ENCODE measurements at places on chromosomes 4 and X.

DNA sequence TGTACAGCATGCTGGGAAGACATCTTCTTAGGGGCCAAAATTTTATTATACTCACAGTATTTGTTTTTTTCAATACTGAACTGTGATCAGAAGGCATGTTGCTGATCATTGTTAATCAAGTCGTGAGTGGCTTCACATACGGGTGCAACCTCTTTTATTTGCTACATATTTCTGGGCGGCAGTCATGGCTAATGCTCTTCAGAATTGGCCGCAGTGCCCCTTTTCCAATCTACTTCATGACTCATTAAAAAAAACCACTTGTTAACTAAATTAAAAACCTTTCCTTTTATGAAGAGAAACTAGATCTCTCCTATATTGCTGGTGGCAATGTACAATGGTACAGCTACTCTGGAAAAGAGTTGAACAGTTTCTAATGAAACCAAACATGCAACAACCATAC lies 101.5 kb upstream of the C1GALT1C1 start:
- no peak for DNase-seq

GRCh38 chr4:68175562-68176155 lies 46.0 kb upstream of the TMPRSS11F start:
- no peak for DNase-seq

DNA sequence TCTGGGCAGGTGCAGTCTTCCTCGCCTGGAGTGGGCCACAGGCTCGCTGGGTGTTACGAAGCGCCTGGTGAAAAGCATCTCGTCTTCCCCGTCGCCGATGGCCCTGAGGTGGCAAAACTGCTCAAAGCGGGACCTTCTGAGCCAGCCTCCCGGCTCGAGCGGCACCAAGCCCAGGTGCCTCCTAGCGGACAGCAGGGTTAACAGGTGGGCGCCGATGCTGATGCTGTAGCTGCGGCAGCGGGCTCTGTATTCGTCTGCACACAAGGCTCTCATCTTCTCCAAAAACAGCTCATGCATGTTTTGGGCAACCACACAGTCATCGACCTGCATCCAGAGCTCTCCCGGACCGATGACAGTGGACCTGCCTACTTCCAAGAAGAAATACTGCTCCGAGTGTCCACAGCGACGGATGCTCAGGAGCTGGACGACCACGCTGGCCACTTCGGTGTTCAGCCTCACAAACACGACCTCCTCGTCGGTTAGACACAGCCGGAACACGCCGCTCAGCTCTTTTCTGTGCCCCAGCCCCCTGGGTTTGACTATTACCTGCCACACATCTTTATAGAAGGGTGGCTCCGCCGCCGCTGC lies 1.2 kb downstream of the IRS4 start:
- DNase-seq: no peak

DNA sequence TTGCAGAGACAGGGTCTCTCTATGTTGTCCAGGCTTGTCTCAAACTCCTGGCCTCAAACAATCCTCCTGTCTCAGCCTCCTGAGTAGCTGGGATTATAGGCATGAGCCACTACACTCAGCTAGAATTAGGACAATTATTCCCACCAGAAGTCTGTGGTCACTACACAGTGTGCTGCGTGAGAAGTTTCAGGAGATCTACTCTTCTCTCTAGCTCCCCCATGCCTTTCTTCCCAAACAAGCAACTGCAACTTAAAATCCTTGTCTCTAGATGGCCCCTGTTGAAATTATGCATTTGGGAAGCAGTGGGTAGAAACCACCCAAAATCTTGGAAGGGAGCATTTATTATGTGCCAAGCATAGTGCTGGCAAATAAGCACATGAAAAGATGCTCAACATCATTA lies 21.1 kb upstream of the MAP7D3 start:
- DNase-seq: no peak

GRCh38 chrX:107842715-107843400 lies 17.2 kb downstream of the MID2 start:
- DNase-seq: no peak

GRCh38 chrX:43962636-43963035 lies 10.6 kb downstream of the NDP start:
- DNase-seq: no peak

DNA sequence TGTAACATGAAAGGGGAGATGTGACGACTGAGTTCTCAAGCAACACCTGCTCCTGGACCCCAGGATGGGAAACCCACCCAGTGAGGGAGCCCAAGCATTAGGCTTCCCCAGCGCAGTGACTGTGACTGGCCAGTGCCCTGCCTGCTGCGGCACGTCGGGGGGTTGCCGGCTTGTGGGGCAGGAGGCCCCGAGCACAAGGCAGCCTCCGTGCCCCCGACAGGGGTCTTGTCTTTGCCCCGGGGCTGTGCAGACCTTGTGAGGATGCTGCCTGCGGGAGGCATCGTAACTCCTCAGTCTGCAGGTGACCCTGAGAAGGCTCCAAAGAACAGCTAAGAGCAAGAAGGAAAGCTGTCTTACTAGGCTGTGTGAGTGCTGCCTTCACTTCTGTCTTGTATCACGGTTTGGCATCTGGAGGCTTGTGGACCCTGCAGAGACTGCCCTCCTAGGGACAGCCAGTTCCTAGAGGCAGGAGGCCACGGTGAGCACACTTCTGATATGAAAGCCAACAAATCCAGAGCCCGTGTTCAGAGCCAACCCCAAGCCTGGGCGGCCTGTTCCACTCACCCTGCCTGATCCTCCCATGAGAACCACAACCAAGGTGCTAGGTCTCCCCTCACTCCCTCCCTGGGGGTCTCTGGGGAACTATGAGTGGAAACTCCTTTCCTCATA lies 47.7 kb downstream of the FGFRL1 start:
- no peak for DNase-seq

- DNase-seq: no peak
Observed at GRCh38 chr4:124060261-124060918, 652.1 kb downstream of the ANKRD50 start.

GRCh38 chrX:96538104-96538725 lies 146.4 kb upstream of the DIAPH2 start:
- no peak for DNase-seq

- DNase-seq: no peak
Observed at GRCh38 chr4:107213880-107214279, 177.8 kb upstream of the DKK2 start.

GRCh38 chrX:340641-341423 lies 22.2 kb upstream of the GTPBP6 start:
- DNase-seq: peak; percentile 29

GRCh38 chr4:26864899-26865298 lies 4.3 kb downstream of the STIM2 start:
- no peak for DNase-seq

DNA sequence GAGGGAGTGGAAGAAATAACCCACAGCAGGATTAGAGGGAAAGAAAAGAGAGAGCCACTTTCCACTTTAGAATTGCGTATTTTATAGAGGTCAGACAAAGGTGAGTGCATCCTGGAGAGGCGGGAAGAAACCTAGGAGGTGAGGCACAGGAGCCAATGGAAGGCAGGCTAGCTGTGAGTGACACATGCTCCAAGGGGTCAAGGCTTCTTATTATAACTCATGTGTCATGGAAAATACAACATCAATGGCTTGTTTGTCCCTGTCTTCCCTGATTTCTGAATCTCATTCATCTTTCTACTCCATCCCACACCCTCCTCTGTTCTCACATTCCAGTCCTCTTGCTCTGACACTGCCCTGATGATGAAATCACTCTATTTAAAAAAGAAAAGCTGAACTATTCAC lies 14.4 kb downstream of the ANXA3 start:
- DNase-seq: no peak

GRCh38 chr4:2948895-2949781 lies 14.1 kb downstream of the NOP14 start:
- DNase-seq: no peak

GRCh38 chr4:148152868-148153625 lies 289.2 kb downstream of the NR3C2 start:
- no peak for DNase-seq

DNA sequence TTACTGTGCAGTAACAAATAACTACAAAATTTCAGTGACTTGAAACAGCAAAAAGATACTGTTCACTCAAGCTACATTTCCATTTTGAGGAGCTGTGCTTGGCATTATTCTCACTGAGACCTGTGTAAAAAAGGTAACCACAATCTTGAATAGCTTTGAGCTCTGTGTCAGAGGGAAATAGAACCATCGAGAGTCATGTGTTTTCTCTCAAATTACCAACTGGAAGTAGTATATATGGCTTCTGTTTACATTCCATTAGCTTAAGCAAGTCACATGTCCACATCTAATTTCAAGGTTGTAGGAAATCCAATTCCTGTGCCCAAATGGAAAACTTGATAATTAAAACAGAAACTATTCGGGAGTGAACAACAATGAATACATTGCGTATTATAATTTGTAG lies 82.9 kb upstream of the BANK1 start:
- DNase-seq: no peak

DNA sequence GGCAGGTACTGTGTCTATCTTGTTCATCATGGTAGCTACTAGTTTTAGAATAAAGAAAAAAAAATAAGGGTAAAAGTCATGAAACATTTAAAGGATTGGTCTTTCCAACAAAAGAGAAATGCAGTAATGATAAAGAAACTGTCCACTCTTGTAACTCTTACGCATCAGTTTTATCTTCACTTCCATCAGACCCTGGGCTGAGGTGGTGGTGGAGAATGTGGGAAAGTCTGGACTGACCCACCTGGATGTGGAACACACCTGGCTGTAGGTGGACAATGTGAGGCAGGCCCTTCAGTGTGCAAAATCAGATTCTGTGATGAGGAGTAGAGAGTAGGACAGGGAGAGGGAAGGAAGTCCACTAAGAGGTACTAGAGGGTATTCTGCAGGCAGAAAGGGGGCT lies 128.6 kb downstream of the RASL11B start:
- no peak for DNase-seq

DNA sequence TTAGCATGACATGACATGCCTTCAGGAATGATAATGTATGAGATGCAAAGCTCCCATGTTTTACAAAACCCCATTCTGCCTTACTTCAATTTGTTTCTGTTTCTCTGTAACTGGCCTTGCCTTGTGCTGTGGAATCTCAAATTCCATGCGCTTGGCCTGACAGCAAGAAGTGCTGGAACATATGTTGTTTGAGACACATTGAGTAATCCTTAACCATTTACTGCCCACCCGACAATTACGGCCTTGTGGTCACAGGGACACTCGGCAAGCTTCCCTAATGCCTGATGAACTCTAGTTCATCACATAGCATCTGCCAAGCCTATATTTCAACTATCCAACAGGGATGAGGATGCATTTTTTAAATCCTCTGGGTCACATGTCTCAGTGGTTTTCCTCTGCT lies 226.4 kb upstream of the CASK start:
- no peak for DNase-seq

- no peak for DNase-seq
Observed at GRCh38 chrX:119488749-119489148, 20.5 kb downstream of the SLC25A5 start.

- no peak for DNase-seq
Observed at GRCh38 chrX:28595346-28595745, 8.1 kb downstream of the IL1RAPL1 start.
